ENCODE measurements at places on chromosomes 7 and 10.
A peak's percentile ranks its signal among the peaks of the same experiment; 100 is the strongest.

- DNase-seq: peak; percentile 64
These were observed 8.0 kb downstream of the CALHM3 start for GRCh38 chr10:103470761-103471653.

DNA sequence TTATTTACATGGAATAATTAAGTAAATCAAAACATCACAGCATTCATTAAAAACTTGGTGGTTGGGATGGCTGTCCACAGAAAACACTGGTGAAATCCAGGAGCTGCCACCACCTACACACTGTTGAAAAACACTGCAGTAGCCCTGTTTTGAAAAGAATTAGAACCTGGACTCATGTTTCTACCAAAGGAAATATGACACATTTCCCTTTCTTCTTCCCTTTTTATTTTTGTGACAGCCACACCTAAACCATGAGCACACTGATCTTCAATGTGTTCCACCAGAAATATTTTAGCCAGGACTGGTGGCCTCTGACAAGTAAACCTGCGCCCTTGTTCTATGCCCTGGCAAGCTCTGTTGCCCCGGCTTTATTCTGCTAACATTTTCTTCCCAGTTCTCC is 3.3 kb downstream of the TMEM140 start:
- no peak for DNase-seq

DNA sequence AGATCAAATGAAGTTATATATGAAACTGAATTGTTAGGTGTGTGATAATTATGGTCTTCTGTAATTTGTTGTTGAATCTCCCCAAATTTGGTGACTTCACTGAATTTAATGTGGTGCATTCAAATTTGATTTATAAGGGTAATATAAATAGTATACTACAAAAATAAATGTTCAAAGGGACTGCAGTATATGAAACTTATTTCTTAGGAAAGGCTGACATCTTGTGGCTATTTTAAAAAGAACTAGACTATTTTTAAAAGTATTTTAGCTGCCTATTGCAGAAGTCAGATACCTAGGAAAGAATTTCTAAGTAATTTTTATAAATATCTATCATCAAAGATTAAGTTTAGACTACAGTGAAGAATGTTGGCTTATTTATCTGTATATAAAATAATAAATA is 36.6 kb downstream of the ATRNL1 start:
- peak; percentile 2 for DNase-seq

- no peak for DNase-seq
These were observed 455.7 kb downstream of the DGKB start for GRCh38 chr7:14446829-14447228.

DNA sequence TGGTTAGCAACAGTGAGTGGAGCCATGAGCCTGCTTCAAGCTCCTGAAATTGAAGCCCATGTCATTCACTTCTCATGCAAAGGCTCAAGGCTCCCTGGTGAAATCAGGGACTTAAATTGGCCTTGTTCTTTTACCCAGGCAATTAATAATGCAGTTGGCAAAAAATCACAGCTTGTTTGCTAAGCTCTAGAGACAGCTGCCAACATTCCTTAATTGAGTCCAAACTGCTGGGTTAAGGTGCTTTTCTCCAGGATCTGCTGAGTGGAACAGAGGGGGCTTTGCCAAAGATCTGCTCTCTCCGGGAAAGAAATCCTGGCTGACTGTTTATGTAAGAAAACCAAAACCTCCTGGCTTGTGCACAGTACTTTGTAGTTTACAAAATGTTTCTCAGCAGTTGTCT is 257.6 kb upstream of the GHITM start:
- DNase-seq: no peak

DNA sequence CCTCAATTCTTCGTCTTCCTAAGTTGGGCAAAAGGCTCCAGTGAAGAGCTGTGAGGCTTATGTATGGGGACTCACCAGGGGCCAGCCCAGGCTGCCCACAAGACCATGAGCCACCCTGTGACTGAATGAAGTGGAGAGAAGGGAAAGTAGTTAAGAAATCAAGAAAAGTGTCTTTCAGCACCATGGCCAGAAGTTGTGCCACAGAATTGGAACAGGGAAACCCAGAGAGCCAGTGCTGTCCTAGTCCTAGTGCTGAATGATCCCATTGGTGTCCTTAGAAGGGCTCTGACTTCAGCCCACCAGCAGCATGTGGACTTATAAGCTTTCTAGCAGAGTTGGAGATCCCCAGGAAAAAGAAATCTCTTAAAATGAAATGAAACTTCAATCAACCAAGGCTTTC is 37.0 kb upstream of the CCSER2 start:
- peak; percentile 60 for DNase-seq

GRCh38 chr10:59631237-59631636 is 78.4 kb downstream of the SLC16A9 start:
- no peak for DNase-seq

GRCh38 chr7:11726001-11726793 is 105.8 kb downstream of the THSD7A start:
- DNase-seq: no peak

- peak; percentile 12 for DNase-seq
These were observed 30.3 kb upstream of the LSM8 start for GRCh38 chr7:118153551-118154177.

DNA sequence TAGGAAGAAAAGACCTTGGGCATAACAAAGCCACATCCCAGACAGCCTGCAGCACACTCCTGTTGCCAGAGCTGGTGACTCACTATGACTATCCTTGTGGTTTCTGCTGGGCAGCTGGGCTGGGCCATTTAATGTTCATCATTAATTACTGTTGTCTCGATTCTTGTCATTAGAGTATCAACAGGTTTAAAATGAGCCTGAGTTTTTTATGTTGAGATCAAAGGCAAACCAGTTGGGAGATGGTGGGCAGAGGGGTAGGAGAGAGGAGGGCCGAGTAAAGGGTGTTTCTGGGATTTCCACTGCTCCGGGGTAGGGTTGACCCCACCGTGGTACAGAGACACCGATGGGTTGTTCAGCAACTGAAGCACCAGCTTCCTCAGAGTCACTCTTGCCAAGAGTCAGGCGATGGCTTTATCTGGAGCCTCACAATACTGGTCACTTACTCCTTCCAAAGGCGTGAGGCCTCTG is 128.7 kb upstream of the LYZL1 start:
- no peak for DNase-seq

GRCh38 chr7:119974972-119975371 is 298.0 kb upstream of the KCND2 start:
- no peak for DNase-seq

DNA sequence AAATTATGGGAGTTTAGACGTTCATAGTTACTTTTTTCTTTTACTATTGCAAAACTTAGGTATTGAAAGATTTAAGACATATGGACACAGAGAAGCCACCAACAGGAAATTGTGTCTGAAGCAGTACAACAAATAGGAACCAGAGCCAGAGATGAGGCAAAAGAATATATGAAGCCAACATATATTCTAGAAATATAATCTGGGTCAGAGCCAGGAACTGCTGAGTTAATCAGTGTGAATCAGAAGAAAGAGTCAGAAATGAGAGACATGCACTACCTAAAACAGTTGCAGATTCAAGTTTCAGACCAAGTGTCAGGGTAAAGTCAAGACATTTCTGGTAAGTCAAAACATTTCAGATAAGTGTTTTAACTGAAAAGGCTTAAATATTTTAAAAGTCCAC is 67.7 kb downstream of the DGKB start:
- no peak for DNase-seq

- DNase-seq: peak; percentile 90
These were observed at the start of gene PCBD1 for GRCh38 chr10:70887804-70888800. TSS of gene PCBD1 (minus strand) at chr10:70888565. CDS start at chr10:70888533, 32 bp downstream.

DNA sequence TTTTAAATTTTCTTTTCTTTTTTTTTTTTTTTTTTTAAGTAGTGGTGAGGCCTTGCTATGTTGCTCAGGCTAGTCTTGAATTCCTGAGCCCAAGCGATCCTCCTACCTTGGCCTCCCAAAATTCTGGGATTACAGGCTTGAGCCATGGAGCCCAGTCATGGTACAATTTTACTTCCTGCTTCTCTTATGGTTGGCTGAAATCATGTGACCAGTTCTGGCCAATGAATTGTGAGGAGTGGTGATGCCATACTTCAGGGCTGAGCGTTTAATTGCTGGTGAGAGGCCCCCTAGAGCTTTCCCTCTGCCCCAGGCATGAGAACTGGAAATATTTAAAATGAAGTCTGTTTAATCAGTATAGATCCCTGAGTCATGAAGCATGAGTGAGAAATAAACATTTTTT is 22.2 kb upstream of the BAIAP2L1 start:
- no peak for DNase-seq

GRCh38 chr7:80771523-80771922 is 133.1 kb downstream of the CD36 start:
- no peak for DNase-seq

All from H7 (cell line).